ENCODE measurements at places on chromosomes 3 and 15.

GRCh38 chr15:52234596-52235541, 43.7 kb upstream of the GNB5 start:
- DNase-seq: no peak

DNA sequence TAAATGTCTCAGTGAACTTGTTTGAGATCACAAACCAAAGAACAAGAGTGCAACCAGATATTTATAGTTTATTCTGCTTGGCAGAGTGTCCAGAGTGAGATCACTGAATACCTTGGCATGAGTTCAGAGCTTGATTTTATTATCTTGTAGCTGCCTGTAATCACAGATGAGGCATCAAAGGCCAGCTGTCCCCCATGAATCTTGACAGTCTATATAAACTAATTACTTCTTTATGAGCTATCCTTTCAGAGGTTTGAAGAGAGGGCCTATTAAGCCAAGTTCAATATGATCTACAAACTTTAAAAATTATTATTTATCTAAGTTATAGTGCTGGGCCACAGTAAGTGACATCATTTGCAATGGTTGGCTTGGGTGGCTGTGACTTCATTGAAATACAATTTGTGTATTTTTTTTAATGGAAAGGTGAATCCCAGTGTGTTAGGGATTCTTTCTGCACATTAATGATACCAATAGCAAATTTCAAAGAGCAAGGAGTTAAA, 251.5 kb downstream of the CLSTN2 start:
- DNase-seq: peak; percentile 62

DNA sequence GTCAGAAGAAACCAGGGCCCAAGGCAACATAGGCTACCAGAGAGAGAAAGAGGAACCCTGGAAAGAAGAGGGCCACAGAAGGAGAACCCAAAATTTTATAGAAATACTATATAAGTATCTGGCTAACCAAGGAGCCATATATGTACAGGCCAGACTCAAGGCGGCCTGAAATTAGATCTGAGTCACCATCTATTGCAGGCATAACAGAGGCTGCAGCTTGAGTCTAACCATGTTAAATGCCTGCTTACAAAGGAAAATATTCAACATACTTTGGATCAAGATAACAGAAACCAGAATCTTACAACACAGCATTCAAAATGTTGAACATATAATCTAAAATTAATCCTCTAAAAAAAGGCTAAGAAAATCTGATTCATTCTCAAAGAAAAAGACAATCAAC, 23.1 kb downstream of the IGSF11 start:
- DNase-seq: no peak

- no peak for DNase-seq
These were observed 13.5 kb upstream of the LINGO1 start for GRCh38 chr15:77646104-77646694.

GRCh38 chr3:155635056-155635455, 109.8 kb downstream of the PLCH1 start:
- no peak for DNase-seq
